ENCODE measurements at places on chromosomes 13 and 19. TPM values are rescaled to one million over a fixed set of nuclear protein-coding genes. Genes with fewer than 3 reads are reported as not detected.

LGALS7B gene
- total RNA-seq: not detected

PEAK3 gene
- total RNA-seq: 0.16 TPM

PRKCG gene
- total RNA-seq: not detected

FLT3LG gene
- 280 TPM for total RNA-seq

ACER1 gene
- 0.29 TPM for total RNA-seq

PRODH2 gene
- total RNA-seq: not detected

SLC17A7 gene
- total RNA-seq: not detected

IGFL2 gene
- not detected for total RNA-seq

CTXN1 gene
- 0.31 TPM for total RNA-seq

DPF1 gene
- total RNA-seq: 0.16 TPM

RGS9BP gene
- 0.34 TPM for total RNA-seq

CD177 gene
- total RNA-seq: not detected

All from activated CD8-positive, alpha-beta T cell treated with anti-CD3 and anti-CD28 coated beads, Interleukin-2, amount 10 ng/mL, durations not matched to agents 7 days and 5 days (primary cell).